ENCODE measurements at places on chromosomes 3 and 15.

DNA sequence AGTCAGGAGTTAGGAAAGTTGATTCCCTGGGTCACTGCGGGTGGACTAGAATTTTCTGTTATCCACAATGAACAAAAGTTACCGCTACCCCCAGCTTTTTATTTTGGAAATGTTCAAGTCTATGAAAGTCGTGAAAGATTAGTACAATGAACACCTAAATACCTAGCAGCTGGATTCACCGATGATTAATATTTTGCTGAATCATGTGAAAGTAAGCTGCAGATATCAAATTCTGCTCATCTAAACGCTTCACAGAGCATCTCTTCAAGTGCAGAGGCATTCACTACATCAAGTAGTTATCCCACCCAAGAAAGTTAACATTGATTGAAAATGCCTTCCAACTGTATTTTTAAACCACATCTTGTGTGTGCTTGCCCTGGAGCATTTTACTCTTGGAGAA is 729.0 kb upstream of the NR2F2 start:
- DNase-seq: no peak

DNA sequence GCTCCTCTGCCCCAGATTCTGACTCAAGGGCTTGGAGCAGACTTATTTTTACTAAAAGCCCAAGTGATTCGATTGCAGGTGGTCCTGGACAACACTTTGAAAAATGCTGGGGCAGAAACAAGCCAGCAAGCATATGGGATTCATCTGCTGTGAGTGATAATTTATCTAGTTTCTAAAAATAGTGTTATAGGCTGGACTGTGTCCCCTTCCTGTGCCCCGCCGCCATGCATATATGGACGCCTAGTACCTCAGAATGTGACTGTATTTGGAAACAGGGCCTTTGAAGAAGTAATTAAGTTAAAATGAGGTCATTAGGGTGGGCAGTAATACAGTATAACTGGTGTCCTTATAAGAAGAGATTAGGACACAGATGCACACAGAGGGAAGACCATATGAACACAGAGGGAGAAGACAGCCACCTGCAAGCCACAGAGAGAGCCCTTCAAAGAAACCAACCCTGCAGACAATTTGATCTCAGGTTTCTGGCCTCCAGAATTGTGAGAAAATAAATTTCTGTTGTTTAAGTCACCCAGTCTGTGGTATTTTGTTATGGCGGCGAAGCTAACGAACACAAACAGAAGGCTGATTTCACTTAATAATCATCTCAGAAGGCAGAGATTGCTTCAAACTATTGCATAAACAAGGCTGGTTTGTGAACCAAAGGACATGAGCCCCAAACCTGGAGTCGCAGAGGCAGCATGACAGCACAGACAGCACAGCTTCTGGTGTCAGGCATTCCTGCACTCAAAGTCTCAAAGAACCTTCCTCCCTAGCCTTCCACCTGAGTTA is 59.1 kb downstream of the CCNL1 start:
- no peak for DNase-seq

GRCh38 chr3:151086484-151087456 is 1.3 kb downstream of the MED12L start:
- DNase-seq: peak; percentile 34

GRCh38 chr3:151709847-151710246 is 23.9 kb upstream of the AADACL2 start:
- DNase-seq: no peak

- DNase-seq: no peak
Measured at GRCh38 chr3:36484386-36484785, 104.1 kb downstream of the STAC start.

- no peak for DNase-seq
Measured at GRCh38 chr15:57272771-57273357, 103.4 kb upstream of the CGNL1 start.

DNA sequence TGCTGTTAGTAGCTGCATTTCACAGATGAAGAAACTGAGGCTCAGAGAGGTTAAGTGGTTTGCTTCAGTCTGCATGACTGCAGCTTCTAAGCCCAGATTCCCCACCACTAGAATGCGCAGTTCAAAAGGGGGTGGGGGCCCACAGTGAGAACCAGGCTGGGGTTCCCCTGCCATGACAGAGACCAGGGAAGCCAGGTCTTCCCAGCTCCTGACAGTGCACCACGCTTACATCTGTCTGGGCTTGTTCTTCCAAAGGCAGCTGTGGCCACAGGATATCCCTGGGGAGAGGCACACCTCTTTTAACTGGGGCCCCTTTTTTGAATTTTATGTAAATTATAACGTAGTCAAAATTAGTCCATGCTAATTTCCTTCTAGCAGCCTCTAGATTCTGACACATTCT is 5.3 kb downstream of the PLEKHO2 start:
- no peak for DNase-seq

- DNase-seq: no peak
Measured at GRCh38 chr3:107412376-107412775, 35.1 kb downstream of the CCDC54 start.

GRCh38 chr15:67852418-67852817 is 12.6 kb upstream of the RNU6-1 start:
- no peak for DNase-seq

DNA sequence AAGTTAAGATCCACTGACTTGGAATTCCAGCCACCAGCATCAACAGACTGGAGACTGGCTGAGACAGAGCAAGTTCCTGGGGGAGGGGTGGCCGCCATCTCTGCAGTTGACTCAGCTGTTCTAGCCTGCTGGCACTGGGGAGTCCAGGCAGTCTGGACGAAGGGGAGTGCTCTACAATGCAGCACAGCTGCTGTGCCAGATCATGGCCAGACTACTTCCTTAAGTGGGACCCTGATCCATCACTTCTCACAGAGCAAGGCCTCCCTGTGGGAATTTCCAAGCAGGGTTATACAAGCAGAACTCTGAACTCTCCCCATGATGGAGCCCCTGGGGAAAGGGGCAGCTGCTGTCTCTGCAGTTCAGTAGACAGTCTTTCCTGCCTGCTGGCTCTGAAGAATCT is 35.2 kb downstream of the PYGO1 start:
- DNase-seq: no peak

DNA sequence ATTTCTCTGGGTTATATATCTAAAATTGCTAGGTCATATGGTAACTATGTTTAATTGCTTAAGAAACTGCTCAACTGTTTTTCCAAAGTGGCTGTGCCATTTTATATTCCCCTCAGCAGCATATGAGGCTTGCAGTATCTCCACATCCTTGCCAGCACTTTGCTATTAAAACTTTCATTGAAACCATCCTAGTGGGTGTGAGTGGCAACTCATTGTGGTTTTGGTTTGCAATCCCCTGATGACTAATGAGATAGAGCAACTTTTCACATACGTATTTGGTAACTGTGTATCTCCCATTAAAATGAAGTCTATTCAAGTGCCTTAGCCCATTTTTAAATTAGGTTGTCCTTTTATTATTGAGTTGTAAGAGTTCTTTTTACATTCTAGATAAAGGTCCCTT is 17.3 kb downstream of the KPNA1 start:
- peak; percentile 24 for DNase-seq

- no peak for DNase-seq
Measured at GRCh38 chr15:80873366-80873952, 94.3 kb downstream of the CEMIP start.

DNA sequence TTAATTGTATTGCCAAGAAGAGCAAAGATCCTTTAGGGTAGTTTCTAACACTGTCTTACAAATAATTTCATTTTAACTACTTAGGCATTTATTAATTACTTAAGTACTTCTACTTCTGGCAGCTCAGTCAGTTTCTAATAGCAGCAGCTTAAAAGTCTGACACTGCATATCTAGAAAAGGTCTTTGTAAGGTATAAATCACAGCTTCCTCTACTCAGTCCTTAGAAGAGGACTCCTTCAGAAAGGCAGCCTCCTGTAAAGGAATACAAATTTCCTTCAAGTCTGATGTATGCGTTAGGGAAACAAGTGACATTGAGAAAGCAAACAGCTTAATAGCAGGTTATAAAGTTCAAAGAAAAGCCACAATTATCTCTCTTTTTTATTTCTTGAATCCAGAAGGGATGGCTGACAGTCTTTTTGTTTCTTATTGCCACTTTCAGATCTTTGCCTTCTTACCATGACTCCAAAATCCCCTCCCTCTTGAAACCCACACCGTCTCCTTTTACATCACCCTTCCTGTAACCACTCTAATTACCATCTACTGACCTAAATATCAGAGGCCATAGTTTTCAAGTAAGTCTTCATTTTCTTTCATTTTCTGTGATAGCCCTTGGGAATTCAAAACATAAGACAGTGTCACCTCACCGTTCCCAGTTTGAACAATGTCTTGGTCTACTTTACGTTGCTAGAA is 109.5 kb downstream of the CGGBP1 start:
- DNase-seq: no peak

- DNase-seq: no peak
Measured at GRCh38 chr15:59296181-59296617, 76.5 kb downstream of the MYO1E start.

- DNase-seq: no peak
Measured at GRCh38 chr3:164683489-164683888, 394.8 kb downstream of the SI start.

- DNase-seq: no peak
Measured at GRCh38 chr3:13475871-13476590, 4.1 kb upstream of the HDAC11 start.

DNA sequence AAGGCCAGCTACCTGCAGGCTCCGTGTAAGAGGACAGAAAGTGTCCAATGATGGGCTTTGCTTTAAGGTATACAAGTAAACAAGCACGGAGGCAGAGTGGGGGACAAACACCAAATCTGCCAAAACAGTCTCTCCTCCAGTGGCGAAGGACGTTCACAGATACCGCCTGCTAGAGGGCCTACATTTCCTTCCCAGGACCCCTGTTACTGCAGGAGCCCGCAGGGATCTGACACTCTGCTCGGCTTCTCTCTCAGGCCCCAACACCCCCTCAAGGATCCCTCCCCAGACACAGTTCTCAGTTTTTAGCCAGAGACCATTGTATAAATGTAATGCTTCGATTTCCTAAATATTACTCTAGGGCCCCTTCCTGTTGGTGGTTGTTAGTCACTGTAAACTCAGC is 46.0 kb upstream of the VGLL4 start:
- no peak for DNase-seq

- DNase-seq: no peak
Measured at GRCh38 chr15:33068511-33068990, 126.0 kb downstream of the FMN1 start.

GRCh38 chr15:48845123-48845522 is 32.8 kb upstream of the EID1 start:
- DNase-seq: no peak

- DNase-seq: no peak
Measured at GRCh38 chr15:58361273-58361759, 70.5 kb upstream of the LIPC start.

GRCh38 chr15:68704496-68705021 is 116.1 kb downstream of the ANP32A start:
- DNase-seq: no peak

DNA sequence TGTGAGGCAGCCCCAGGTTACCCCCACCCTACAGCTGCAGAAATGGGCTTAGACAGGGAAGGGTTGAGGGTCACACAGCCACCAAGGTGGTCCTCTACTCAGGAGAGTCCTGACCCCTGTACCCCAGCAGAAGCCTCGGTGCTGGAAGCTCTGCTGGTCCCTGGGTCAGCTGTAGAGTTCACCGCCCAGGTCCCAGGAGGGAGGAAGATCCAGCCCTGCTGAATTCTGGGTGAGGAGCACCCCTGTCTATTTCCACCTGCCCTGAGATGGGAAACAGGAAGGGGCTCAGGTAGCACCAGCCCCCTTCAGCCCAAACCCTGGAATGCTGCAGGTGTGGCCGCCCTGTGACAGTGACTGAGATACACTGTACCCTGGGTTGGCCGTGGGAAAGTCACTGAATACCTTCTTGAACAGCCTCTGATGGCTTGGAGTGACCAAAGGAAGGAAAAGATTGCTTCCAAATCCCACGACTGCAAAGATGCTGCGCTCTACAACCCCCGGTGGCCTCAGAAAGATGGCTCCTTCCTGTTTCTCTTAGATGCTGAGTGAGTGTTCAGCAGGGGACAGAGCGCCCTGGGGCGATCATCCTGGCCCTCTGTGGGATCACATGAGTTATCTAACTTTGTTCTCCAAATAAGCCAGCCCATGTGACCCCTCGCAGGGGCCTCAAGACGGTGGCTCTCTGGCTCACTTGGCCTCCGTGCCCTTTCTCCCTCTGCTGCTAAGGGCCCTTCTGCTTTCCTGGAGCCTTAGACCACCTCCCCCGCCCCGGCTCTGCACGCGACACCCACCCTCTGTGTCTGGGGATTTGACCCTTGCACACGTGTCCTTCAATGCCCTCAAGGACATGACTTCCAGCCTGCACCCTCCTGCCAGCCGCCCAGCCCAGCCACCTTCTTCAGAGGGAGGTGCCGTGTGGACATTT is 141.9 kb downstream of the NSMCE3 start:
- no peak for DNase-seq

DNA sequence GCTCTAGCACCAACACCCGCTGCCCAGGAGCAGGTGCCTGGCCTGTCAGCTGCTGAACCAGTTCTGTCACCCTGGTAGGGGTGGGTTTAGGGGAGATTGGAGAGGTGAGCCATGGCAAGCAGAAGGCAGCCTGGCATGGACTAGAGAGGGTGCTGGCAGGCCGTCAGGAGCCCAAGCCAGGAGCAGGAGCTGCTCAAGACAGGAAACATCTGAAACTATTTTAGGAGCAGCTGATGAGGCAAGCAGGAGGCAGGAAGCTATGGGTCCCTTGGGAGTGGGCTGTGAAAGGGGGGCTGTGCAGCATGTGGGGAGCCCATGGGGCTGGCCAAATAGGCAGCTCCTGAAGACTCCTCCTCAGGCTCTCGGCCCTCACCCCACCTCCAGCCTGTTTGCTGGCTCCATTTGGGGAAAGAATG is 2.3 kb downstream of the INKA1 start:
- no peak for DNase-seq

DNA sequence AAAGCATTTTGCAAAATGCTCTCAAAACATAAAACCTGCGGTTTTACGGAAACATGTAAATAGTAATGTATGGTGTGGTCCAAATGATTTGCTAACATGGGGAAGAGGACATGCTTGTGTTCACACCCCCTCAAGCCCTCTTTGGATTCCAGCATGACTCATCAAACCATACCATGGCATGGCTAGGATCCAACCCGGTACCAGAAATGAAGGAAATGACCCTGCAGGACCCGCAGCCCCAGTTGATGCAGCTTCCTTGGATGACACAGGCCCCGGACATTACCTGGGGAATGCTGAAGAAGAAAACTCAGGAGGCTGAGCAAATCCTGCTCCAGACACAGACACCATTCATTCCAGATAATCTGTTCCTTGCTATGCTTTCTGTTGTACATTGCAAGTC is 222.9 kb downstream of the DTWD1 start:
- DNase-seq: no peak

- DNase-seq: no peak
Measured at GRCh38 chr15:40487816-40488682, 17.3 kb downstream of the CHST14 start.

DNA sequence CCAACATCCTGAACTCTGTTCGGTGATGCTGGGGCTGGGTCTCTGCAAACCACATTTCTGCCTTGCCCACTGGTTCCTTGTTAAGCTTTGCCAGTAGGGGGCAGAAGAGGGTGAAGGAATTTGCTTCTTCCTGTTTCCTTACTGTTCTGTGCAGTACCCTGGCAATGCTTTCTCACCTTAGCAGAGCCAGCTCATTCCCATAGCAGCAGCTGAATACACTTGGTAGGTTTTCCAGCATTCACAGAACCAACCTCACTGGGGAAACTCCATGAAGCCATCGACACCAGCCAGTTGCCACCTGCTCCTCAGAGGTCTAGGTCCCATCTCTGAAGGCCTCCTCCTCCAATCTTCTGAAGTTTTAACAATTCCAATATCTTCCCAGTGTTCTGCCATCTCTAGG is 308.4 kb downstream of the PDCD6IP start:
- DNase-seq: no peak

GRCh38 chr3:43096761-43097160 is 9.1 kb downstream of the POMGNT2 start:
- DNase-seq: no peak
